ENCODE measurements at places on chromosomes 3 and 15.

- DNase-seq, result no peak
These were observed 186.1 kb downstream of the APBA2 start for GRCh38 chr15:29071882-29072273.

- no peak for DNase-seq
These were observed 8.9 kb upstream of the NMNAT3 start for GRCh38 chr3:139686624-139687023.

DNA sequence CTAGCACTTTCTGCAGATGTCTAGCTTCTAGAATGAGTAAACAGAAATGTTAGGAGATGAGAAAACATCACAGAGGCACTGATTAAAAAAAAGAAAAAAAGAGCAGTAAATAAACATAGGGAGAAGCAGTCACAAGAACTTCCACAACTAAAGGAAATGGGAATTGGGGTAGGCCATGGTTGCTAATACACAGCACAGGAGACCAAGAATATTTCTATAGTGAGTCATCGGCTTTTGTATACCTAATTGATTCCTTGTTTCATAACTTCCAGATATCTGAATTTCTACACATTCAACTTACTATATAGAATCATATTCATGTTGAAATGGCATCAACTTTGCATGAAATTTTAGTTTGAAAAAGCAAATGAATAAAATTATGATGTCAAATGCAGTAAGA is 47.3 kb upstream of the TCF12 start:
- no peak for DNase-seq

DNA sequence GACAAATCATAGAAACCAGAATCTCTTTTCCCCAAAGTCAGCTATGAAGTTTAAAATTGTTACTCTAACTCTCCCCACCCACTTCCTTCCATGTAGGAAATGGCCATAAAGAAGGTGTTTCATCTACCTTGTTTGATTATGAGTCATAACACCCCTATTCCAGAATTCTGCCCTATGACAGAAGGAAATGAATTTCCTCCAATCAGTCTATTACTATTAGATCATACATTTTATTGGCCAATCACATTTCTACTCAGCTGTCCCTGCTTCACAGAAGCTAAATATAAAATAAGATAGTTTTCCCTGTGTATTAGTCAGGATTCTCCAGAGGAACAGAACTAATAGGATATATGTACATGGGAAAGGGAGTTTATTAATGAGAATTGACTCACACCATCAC is 102.1 kb downstream of the TGFBR2 start:
- DNase-seq, result no peak

- no peak for DNase-seq
These were observed 55.8 kb upstream of the SLC7A14 start for GRCh38 chr3:170641510-170642236.
